Activated T-helper 1 cell treated with Interleukin-2 at 50 U/mL for 16 hours (primary cell): ENCODE measurements at places on chromosomes 16 and 17.
A peak's percentile ranks its signal among the peaks of the same experiment; 100 is the strongest.

DNA sequence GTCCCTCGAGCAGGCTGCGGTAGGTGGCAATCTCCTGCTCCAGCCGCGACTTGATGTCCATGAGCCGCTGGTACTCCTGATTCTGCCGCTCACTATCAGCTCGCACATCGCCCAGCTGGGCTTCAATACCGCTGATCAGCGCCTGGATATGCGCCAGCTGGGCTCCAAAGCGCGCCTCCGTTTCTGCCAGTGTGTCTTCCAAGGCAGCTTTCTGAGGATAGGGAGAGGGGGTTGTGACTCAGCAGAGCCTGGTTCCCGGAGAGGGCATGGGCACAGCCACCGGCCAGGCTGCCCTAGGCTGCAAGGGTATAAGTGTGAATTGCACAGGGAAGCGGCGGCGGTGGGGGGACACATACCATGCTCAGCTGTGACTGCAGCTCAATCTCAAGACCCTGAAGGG, 4.3 kb downstream of the KRT19 start:
- DNase-seq, result no peak

GRCh38 chr17:71866095-71866494, 254.7 kb upstream of the SOX9 start:
- no peak for DNase-seq

DNA sequence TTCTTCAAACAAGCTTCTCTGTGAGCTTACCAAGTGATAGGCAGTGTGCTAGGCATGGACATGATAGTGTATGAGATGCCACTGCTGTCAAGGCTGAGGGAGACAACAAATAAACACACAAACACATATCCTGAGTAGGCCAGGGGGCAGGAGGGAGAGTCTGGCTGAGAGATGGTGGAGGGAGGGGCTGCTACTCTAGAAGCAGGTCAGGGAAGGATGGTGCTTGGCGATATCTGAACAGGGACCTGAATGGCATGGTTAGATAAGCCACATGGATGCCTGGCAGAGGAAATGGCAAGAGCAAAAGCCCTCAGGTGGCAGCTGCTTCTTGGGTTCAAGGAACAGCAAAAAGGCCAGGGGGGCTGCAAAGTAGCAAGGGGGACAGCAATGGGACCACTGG, 8.6 kb upstream of the CHST6 start:
- DNase-seq, result no peak

- DNase-seq, result no peak
Observed at GRCh38 chr16:1105888-1106620, 10.0 kb upstream of the C1QTNF8 start.

DNA sequence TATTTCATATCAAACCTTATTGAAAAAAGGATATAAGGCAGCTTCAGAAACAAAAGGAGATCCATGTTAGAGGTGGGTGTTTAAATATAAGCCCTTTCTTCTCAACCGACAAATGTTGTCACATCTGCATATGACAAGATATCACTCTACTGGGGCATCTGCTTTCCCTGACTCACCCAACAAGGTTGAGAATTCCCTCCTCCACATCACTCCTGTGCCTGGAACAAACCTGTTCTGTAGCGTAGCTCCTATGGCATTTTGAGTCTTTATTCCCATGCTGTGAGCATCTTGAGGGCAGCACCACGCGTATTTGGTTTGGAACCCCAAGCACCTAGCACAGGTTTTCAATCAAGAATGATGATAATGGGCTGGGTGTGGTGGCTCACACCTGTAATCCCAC, 59.4 kb upstream of the ZFHX3 start:
- DNase-seq, result no peak

DNA sequence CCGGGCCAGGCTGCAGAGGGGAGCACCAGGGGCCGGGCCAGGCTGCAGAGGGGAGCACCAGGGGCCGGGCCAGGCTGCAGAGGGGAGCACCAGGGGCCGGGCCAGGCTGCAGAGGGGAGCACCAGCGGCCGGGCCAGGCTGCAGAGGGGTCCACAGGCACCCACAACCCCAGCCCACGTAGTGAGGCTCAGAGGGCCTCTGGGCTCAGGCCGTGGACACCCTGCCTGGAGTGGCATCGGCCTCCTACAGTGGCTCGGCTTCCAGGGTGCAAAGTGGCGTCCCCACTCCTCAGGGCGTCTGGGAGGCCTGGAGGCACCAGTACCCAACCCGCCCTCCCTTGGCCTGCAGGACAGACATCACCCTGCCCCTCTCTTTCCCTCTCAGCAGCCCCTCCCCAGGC, 9.6 kb downstream of the DOC2B start:
- no peak for DNase-seq

DNA sequence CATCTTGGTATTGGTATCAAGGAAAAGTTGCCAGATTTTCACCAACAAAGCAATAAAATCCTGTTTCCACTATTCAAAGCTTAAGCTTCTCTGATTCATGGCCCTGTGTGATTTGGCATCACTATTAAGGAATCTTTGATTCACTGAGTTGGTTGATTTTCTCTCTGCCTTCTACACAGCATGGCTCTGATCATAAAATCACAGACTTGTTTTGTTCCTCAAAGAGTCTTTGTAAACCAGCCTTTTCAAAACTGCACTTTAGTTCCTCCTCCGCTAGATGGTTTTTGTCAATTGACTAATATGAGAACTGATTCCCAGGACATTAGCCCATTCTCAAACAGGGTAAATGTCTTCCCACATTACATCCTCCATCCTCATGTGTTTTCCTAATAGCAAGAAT, 197.6 kb downstream of the DNAH9 start:
- DNase-seq, result no peak

DNA sequence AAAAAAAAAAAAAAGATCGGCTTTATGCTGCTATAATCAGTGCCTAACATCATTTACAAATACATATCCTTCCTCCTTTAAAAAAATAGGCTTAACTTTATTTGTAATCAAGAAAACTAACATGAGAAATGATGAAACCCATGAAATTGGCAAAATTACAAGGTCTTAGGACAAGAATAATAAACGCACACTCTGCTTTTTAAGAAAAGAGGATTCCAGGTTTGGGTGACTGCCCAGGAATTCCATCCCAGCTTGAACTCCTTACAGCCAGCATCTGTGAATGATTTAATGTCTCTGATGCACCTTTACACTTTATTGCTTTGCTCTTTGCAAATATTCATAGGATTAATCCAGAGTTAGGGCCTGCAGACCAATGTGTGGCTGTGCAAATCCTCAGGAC, 196.0 kb downstream of the CBLN1 start:
- DNase-seq, result no peak

- no peak for DNase-seq
Observed at GRCh38 chr16:57299009-57299718, 14.7 kb upstream of the PLLP start.

DNA sequence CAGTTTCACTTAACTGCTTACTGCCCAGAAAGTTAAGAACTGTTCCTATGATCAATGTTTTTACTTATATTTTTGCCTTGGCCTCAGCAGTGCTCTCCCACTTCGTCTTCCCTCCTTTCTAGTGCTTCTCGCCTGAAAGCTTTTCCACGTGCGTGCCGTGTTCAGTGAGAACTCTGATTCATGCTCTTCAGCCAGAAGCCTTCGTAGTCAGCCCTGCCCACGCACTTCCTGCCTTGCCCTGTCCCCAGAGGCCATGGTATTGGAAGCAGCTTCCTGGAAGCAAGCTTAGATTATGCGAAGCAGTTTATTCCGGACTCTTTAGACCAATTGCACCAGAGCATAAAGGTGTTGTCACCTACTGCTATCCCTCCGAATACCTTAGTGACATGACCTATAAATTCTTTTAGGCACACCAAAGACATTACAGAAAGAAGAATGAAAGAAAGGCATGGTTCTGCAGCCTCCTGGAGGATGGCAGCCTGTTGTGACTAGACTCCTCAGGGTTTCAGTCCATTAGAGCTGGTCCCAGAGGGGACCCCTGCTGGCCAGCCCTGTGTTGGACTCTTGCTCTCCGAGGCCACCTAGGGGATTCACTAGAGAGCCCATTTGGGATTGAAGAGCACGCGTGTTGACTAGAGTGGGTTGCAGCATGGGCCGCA, 105.2 kb downstream of the RPTOR start:
- peak; percentile 43 for DNase-seq

DNA sequence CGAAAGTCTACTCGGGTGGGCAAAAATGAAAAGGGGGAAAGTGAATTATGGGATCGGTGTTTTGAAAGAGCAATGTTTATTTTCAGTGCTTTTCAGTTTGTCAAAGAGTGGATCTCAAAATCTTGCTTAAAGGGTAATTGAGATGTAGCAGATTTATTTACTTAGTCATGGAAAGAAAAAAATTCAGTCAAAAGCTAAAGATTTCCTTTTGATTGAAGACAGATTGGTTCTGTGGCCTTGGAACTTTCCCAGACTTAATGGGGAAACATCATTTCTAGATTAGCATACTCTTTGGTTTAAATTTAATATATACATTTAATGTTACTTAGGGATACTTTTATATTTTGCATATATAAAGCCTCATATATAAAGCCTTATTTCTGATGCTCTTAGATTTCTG, 20.6 kb downstream of the PRKAR1A start:
- no peak for DNase-seq

DNA sequence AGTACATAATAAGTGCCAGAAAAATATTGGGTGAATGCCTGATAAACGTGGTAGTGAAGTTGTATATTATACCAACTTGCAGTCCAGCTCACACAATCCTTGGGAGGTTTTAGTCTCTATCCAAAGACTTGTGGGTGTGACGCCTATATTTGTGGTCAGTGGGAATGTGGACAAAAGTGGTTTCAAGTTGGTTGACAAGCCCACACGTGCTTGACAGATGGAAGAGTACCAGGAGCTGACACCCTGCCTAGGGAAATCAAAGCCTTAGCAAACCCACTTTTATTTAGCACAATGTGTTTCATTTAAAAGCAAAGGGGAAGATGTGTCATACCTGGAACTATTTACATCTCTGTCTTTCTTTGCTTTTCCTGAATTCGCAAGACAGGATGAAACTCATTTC, 79.0 kb downstream of the CA10 start:
- no peak for DNase-seq

DNA sequence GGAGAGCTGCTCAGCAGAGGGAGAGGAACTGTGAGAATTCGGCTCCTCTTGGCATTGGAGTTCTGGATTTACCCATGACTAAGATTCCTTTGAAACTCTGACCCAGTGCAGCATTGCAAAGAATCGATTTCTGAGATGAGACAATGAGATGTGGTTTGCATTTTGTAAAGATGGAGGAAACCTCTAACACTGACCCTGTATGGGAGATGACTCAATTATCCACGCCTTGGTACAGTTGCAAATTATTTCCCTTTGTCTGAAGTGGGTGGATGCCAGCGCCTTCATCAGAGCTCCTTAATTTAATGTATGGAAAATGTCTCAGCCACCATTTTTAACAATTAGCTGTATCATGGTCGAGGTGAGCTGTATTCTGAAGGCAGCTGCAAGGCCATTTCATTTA, 53.4 kb downstream of the NUP93 start:
- no peak for DNase-seq

DNA sequence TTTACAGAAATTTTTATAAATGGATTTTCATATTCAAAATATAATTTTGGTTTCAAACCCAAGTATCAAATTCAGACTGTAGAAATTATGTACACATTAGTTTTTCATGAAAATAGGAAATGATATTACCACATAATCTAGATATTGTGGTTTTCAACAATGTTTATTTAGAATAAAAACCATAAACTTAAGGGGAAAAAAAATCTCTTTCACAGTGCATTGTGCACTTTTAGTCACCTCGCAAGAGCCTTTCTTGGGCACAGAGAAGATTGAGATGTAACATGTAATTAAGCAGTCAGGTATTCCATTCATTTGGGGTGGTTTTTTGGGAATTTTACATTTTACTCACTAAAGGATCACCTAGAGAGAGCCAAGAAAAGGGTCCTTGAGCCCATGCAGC, 104.0 kb downstream of the TANC2 start:
- no peak for DNase-seq

- DNase-seq, result no peak
Observed at GRCh38 chr16:65323655-65324237, 201.9 kb upstream of the CDH11 start.

GRCh38 chr17:307741-308507, 44.7 kb downstream of the RPH3AL start:
- DNase-seq, result no peak

GRCh38 chr17:30271102-30271501, 20.6 kb downstream of the BLMH start:
- no peak for DNase-seq

- DNase-seq, result peak; percentile 3
Observed at GRCh38 chr17:77571155-77571981, 387.1 kb upstream of the TNRC6C start.

DNA sequence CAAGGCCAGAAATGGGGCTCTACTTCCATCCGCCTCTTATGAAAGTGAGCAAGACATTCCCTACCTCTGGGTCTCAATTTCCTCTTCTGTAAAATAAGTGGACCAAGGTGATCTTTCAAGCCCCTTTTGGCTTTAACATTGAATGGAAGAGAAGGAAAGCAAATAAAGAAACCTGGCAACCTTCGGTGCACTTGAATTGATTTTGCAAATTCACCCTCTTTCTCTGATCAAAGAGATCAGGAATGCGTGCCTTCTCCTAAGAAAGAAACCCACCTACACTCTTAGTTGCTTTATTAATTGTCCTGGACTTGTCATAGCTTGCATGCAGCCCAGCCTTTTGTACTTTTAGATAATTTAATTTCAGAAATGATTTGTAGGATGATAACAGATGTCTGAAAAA, 3.0 kb downstream of the MSI2 start:
- DNase-seq, result no peak

DNA sequence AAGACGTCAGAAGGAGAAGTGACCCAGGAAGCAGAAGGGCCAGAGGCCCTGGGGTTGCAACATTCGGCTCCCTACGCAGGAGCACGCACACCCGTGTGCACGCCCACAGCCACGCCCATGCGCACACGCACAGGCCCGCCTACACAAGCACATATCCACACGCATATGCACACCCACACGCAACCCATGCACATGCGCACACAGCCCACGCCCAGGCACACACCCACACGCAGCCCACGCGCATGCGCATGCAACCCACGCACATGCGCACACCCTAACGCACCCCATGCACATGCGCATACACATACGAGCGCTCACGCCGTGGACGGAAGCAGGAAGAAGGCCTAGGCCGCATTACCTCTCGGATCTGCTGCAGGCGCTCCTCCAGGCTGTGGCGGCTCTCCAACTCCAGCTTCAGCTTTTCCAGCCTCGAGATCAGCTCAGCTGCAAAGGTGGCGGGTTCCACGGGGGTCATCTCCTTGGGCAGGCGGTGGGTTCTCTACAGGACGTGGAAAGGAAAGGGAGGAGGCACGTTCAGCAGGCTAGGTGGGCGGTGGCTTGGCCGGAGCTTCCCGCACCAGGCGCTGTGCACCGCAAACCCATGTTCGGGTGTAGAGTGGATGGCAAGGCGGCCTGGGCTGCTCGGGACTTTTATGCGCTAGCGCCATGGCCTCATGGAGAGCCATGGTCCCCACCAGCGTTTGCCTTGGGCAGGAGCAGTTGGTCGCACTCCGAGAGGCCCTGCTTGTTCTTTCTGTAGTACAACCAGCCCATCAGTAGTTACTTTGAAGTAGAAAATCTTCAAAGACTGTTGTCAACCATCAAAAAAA, 23.4 kb downstream of the AXIN2 start:
- peak; percentile 64 for DNase-seq

DNA sequence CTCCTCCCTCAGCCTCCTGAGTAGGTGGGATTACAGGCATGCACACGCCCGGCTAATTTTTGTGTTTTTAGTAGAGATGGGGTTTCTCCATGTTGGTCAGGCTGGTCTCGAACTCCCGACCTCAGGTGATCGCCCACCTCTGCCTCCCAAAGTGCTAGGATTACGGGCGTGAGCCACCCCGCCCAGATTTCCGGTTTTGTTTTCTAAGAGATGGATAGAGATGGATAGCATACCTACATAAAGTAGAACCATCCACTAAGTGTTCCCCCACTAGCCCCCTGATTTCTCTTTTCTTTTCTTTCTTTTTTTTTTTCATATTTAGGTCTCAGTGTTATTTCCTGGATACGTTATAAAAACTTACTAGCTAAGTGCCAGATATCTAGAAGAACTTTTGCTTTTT, 2.0 kb downstream of the WSB1 start:
- DNase-seq, result no peak
